ENCODE measurements at places on chromosomes 5 and 9. TPM values are rescaled to one million over a fixed set of nuclear protein-coding genes. Genes with fewer than 3 reads are reported as not detected.

Gene MYOT
- total RNA-seq, result 0.08 TPM

Gene ELOVL7
- 96.9 TPM for total RNA-seq

Gene DMGDH
- 1.0 TPM for total RNA-seq

Gene PCDHA9
- total RNA-seq, result not detected

Gene IL13
- total RNA-seq, result not detected

Gene GRIN1
- total RNA-seq, result 0.49 TPM

Gene MARCHF3
- total RNA-seq, result 28.9 TPM

Gene STK10
- 45.7 TPM for total RNA-seq

Gene IFNA21
- total RNA-seq, result not detected

Gene PCDHB14
- 6.9 TPM for total RNA-seq

Gene PCDHB6
- total RNA-seq, result 1.3 TPM

Gene SLC34A1
- total RNA-seq, result not detected

Gene KIF2A
- 33.4 TPM for total RNA-seq

Gene PCDHB4
- 1.1 TPM for total RNA-seq

Gene CCL28
- 11.9 TPM for total RNA-seq

Gene NR5A1
- not detected for total RNA-seq

Gene SUSD3
- 2.8 TPM for total RNA-seq

Gene TRAF1
- total RNA-seq, result 4.5 TPM

Gene RNF183
- 1.1 TPM for total RNA-seq

Gene SLC46A2
- total RNA-seq, result 95.9 TPM

Gene GLRA1
- not detected for total RNA-seq

Gene TLR4
- 5.0 TPM for total RNA-seq

Gene LRRC70
- 2.9 TPM for total RNA-seq

Gene TEX48
- total RNA-seq, result not detected

Gene OR1Q1
- not detected for total RNA-seq

Gene RETREG1
- total RNA-seq, result 39.3 TPM

Gene TMEM252
- not detected for total RNA-seq

Gene PCYOX1L
- 5.6 TPM for total RNA-seq

Gene FOXI1
- 5.3 TPM for total RNA-seq

Gene PLAC8L1
- not detected for total RNA-seq

Gene IL11RA
- total RNA-seq, result 30.7 TPM

Gene CFAP77
- not detected for total RNA-seq

Gene ADAMTS12
- 0.22 TPM for total RNA-seq

Gene SLC25A51
- total RNA-seq, result 17.7 TPM

Gene GALNT10
- 25.2 TPM for total RNA-seq

Gene TSSK1B
- not detected for total RNA-seq

Gene TLX3
- not detected for total RNA-seq

Gene FAM78A
- total RNA-seq, result 0.55 TPM

Gene PRDM12
- not detected for total RNA-seq

Gene IL3
- total RNA-seq, result not detected

Gene FREM1
- 0.84 TPM for total RNA-seq

Gene SLCO4C1
- 0.30 TPM for total RNA-seq

Gene PCDHB10
- 0.51 TPM for total RNA-seq

Gene SAXO1
- total RNA-seq, result 0.56 TPM

Measured in lower leg skin (tissue), 4 donors.